ENCODE measurements at places on chromosomes 5 and 9. TPM values are rescaled to one million over a fixed set of nuclear protein-coding genes. Genes with fewer than 3 reads are reported as not detected.
A peak's percentile ranks its signal among the peaks of the same experiment; 100 is the strongest.

TBC1D2 gene
- 3.6 TPM for total RNA-seq

DNA sequence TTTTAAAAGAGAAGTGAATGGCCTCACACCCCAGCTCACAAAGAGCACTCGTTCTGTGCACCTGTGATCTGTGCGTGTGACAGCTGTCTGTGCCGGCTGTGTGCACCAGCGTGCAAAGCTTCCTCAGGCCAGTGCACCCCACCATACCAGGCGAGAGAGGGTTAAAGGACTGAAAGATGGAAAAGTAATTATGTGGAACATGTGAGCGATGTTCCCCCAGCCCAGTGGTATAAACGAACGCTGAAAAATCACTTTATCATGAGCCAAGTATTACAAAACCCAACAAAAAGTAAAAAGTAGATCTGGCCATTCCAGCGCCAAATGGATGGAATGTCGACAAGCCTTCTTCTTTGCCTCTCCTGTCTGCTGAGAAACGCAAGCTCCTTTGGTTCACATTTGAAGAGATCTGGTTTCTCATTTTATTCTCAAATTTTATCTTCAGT lies 53.7 kb downstream of the IPPK start:
- no peak for DNase-seq

- no peak for DNase-seq
Observed at GRCh38 chr5:120461251-120461650, 2.8 kb upstream of the PRR16 start.

- DNase-seq, result no peak
Observed at GRCh38 chr5:126640866-126641265, 40.1 kb downstream of the PHAX start.

DNA sequence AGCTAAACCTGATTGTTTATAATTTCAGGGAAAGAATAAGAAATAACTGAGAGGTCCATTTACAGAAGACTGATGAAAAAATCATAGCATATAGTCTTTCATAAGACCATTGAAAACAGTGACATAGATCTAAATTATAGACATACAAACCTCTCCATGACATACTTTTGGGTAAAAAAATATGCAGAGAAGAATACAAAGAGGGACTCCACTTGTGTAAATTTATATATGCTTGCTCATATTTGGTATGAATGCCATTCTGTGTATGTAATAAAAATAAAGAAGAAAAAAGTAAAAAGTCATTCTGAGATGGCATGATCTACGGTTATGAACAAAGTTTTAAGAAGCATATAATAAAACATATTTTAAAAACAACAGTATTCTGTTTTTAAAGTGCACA lies 310.7 kb downstream of the ASTN2 start:
- DNase-seq, result no peak

HNRNPAB gene
- 250 TPM for total RNA-seq

- DNase-seq, result peak; percentile 53
Observed at GRCh38 chr9:113875459-113876150, 504 bp upstream of the ZNF618 start.

All from MG63 (cell line).